Osteoblast (primary cell): ENCODE measurements at places on chromosomes 11 and 22.

DNA sequence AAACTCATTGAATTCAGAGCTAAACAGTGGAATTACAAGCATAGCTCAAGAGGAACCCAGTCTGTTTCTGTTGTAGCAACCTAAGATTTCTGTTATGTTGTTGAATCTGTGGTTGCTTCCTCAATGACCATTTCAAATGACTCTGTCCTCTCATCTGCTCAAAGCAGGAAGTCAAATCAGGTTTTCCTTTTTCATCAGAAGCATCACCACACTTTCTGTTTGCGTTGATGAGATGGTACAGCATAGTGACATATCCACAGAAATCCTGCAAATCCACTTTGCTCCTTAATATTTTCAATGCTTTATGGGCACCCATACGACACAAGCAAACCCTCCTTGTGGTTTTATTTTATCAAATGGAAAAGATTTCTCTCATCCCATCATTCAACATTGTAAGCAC lies 12.6 kb upstream of the UCP2 start:
- DNase-seq = no peak

DNA sequence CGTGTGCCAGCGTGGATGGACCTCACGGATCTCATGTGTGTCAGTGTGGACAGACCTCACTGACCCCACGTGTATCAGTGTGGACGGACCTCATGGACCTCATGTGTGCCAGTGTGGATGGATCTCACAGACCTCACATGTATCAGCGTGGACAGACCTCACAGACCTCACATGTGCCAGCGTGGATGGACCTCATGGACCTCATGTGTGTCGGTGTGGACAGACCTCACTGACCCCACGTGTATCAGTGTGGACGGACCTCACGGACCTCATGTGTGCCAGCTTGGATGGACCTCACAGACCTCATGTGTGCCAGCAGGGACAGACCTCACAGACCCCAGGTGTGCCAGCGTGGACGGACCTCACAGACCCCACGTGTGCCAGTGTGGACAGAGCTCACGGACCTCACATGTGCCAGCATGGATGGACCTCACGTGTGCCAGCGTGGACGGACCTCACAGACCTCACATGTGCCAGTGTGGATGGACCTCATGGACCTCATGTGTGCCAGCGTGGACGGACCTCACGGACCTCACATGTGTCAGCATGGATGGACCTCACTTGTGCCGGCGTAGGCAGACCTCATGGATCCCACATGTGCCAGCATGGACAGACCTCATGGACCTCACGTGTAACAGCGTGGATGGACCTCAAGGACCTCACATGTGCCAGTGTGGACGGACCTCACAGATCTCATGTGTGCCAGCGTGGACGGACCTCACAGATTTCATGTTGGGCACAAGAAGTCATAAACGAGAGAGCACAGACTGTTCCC lies 18.2 kb downstream of the TTLL8 start:
- peak; percentile 57 for DNase-seq

- DNase-seq = no peak
Observed at GRCh38 chr22:49461674-49462073, 366.0 kb downstream of the BRD1 start.

GRCh38 chr22:48794906-48795305 lies 1032.8 kb downstream of the BRD1 start:
- DNase-seq = no peak

- peak; percentile 92 for DNase-seq
Observed at GRCh38 chr11:36265793-36266628, 23.2 kb downstream of the COMMD9 start.
